LNCaP clone FGC (cell line): ENCODE measurements at places on chromosomes 2 and 18.
A peak's percentile ranks its signal among the peaks of the same experiment; 100 is the strongest.

- DNase-seq, result peak; percentile 49
Measured at GRCh38 chr18:79246309-79247108, 149.2 kb upstream of the NFATC1 start.

DNA sequence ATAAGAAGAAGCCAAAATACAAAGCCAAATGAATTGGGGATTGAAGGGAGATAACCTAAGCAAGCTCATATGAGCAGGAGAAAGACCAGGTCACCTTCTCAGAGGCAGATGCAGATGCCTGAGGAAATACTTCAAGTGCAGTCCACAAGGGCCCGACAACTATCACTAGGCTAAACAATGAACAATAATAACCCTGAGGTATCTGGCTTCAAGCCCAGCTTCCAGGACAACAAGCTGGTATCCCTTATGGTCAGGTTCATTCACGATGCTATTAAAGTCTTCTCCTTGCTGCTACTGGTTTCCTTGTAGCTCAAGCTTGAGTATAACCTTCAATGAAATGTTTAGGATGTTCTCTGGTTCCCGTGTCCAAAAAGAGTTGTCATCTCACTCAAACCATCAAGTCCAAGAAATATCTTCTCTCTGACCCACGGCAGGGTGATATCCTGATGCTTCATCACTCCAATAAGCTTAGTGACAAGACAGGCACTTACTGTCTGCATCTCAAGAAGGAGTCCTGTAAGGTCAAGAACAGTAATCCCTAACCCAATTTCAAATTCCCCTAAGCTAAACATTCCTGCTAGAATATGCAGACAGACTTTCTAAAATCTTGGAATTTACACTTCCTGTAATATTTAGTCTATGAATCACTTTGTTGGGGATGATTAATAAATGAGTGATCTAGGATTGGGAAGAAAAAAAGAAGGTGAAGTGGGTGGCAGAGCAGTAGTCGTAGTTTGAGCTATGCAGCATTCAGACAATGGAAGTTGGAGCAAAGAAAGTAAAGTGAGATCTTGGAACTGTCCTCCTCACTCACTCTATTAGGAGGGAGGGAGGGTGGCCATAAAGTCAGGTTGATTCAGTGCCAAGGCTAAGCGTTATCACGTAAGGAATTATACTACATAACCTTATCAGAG lies 33.1 kb downstream of the CHN1 start:
- DNase-seq, result peak; percentile 33

GRCh38 chr2:173184031-173185004 lies 108.7 kb downstream of the MAP3K20 start:
- no peak for DNase-seq

- DNase-seq, result no peak
Measured at GRCh38 chr18:23992089-23992940, 22.2 kb upstream of the TTC39C start.

DNA sequence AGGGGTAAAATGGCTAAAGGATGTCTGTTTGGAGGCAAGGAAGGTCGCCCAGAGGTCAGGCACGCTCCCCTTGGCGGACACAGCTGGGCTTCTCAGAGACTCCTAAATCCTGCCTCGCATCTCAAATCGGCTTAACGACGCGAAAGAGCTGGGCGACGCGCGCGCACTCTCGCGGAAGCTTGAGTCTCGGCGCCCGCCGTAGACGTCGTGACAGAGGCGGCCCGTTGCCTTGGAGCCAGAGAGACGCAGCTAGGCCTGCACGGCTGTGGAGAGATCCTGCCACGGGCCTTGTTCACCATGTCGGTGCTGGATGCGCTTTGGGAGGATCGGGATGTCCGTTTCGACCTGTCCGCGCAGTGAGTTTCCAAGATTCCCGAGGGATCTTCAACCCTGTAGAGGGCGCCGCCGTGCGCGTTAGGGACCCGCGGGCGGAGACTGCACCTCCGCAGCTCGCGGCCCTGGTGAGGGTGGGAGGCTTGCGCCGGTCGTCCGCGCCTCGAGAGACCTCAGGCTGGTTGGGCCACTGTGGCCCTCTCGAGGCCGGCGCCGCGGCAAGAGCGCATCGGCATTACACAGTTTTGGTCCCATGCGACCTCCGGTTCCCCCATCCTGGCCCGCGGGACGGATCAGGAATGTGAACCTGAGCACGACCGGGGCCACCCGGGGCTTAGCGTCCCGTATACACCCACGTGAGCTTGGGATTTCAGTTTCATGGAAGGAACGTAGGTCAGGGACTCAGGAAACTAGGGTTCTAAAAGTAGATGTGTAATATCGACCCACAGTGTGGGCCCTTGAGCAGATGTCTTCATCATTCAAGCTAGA lies at the start of gene BBS5:
Gene BBS5, plus strand, starts transcription at position 238 of the 822 bp plus-strand sequence. Its CDS starts 60 bp downstream, at position 298.
- DNase-seq, result peak; percentile 62

- peak; percentile 33 for DNase-seq
Measured at GRCh38 chr18:49591271-49591670, 29.4 kb downstream of the LIPG start.

DNA sequence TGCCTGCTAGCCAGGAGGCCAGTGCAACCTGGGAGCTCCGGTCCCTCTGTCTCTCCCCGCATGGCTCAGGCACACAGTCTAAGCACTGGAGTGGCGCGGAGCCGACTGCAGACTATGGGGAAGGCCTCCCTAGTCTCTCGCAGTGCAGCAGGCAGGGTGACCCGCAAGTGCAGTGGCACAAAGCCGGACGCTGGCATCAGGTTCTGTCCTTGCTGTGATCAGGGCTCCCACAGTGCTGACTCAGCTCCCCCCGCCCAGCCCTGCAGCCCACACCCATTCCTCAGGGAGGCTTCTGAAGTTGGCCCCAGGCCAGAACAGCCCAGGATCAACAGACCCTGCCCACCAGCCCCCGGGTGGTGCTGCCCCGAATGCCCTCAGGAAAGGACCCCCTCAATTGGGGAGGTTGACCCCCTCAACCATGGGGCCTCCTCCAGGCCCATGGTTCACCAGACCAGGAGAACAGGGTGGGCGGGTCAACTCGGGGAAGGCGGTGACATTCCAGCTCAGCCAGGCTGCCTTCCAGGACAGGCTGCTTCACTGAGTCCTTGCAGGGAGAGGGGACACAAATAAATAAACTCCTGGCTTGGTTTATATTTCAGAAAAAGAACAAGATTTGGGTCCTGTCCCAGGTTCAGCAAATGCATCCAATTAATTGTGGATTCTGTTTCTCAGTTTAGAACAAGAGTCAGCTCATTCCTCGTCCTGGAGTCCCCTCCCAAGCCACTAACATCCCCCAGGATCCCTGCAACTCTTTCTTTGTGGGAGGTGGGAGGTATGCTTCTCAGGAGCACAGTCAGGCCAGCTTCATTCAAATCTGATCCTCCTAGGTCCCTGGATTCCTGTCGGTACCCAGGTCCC lies 12.2 kb downstream of the BIN1 start:
- no peak for DNase-seq

DNA sequence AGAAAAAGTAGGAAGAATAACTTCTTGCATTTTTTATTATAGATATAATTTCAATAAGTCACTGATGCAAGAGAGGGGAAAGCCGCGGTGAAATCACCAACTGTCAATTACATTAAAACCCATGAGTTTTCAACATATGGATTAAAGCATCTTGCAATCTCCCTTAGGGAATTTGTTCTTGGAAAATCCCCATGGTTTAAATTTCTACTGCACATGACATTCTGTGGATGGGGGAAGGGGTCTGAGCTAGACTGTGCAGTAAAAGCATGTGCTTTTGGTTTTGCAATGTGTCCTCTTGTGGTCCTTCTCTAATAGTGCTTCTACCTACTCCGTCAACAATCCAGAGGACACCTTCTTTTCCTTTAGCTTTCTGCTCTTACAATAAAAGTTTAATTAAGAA lies 894.0 kb downstream of the DCDC2C start:
- DNase-seq, result no peak

DNA sequence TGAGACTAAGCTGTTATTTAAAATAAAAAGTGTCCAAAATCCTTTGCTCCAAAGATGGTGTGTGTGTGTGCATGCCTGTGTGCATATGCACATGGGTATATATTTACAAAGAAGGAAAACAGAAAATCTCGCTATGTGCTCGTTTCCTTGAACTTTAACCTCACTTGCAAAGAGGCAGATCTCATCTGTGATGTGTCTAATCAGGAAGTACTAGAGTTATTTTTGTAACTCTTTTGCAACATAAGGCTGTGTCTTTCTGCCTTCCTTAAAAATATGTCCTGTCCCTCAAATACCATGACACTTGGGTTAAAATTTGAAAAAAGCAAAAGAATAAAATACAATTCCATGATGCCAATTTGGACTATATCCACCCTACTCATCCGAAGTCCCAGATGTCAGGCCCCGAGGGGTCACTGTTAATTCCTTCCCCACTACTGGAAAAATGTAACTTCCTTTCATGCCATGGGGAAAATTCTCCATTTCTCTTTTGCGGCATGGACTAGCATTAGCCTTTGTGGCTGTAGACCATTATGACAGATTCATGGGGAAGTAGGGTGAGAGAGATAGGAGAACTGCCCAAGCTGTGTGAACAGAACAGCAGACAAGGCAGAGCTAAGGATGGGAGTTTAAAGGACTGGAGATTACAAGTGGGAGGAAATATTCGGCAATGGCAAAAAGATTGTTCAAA lies 191.3 kb downstream of the MYO1B start:
- no peak for DNase-seq

DNA sequence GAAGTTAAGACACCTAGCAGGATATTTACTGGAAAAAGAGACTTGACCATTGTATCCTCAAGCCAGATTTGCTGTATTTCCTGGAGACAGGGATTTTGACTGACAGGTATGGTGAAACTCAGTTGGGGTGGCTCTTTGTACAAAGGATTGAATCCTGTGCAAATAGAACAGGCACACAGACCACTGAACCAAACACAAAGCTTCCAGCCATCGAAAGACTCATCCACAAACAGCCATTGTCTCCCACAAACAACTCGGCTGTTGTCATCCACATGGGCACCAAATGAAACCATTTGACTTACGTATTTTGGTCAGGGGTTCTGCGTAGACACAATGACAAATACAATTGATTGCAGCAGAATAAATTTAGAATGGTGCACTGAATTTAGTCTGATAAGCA lies 15.9 kb downstream of the RNF152 start:
- no peak for DNase-seq

GRCh38 chr2:206225435-206226232 lies 48.8 kb upstream of the ZDBF2 start:
- DNase-seq, result no peak

- no peak for DNase-seq
Measured at GRCh38 chr2:208249296-208249695, 5.6 kb downstream of the IDH1 start.

DNA sequence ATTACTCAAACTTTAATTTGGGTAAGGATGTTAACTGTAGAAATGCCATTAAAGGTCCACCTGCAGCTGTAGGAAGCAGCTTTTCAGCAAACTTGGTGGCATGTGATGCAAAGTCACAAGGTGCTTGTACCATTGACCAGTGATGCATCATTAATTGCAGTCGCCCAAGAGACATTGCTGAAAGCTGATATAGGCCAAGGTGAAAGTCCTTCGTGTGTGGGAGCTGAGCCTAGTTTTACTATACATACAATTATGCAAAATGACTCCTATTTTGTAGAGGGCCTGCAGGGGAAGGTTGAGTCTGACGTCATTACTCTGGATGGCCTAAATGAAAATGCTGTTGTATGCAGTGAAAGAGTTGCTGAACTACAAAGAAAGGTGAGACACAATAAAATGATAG lies 40.5 kb downstream of the ALMS1 start:
- DNase-seq, result no peak

GRCh38 chr18:75654386-75654785 lies 226.9 kb upstream of the SMIM21 start:
- DNase-seq, result no peak

- DNase-seq, result no peak
Measured at GRCh38 chr2:240732184-240732583, 40.5 kb downstream of the AQP12A start.

- no peak for DNase-seq
Measured at GRCh38 chr2:29053670-29054400, 20.5 kb downstream of the PCARE start.

DNA sequence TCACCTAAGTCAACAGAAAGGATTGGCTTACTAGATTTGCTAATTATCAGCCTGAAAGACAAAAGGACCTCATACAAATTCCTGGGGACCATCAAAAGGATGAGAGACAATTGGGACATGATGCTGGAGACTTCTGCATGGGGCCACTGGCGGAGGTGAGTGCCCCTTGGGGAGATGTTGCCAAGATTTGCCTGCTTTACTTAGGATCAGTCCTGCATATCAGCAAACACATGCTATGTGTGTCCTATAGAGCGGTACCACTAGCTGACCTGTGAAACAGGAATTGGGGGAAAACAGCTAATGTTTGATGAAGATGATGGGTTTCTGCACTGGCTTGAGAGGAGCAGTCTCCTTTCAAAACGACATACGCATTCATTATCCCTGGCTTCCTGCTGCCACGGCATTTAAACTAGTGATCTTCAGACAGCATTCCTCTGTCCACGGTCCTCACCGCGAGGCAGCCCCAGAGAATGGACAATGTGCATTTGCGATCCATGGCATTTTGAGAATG lies 104.2 kb downstream of the TGIF1 start:
- no peak for DNase-seq

- DNase-seq, result no peak
Measured at GRCh38 chr2:218418717-218419458, at the start of gene VIL1. TSS of gene VIL1 (plus strand) at chr2:218419123. CDS start at chr2:218423779, 4,656 bp downstream.

DNA sequence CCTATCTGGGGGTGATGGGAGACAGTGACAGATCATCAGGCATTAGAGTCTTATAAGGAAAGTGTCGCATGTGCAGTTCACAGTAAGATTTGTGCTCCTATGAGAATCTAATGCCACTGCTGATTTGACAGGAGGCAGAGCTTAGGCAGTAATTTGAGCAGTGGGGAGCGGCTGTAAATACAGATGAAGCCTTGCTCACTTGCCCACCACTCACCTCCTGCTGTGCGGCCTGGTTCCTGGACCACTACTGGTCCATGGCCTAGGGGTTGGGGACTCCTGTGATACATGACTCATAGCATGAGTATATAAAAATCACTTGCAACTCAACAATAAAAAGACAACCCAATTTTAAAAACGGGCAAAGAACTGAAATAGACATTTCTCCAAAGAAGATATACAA lies 71.1 kb upstream of the ACAA2 start:
- no peak for DNase-seq

- no peak for DNase-seq
Measured at GRCh38 chr18:75252136-75252535, 41.5 kb downstream of the TSHZ1 start.

- no peak for DNase-seq
Measured at GRCh38 chr18:13406736-13407135, 188.2 kb downstream of the LDLRAD4 start.

- DNase-seq, result no peak
Measured at GRCh38 chr2:236633219-236633570, 63.6 kb downstream of the ACKR3 start.

GRCh38 chr2:88181511-88181910 lies 11.4 kb downstream of the THNSL2 start:
- DNase-seq, result no peak

- DNase-seq, result no peak
Measured at GRCh38 chr18:25305584-25305983, 46.4 kb downstream of the ZNF521 start.

- DNase-seq, result peak; percentile 84
Measured at GRCh38 chr2:156021146-156022040, 311.1 kb downstream of the NR4A2 start.
